ENCODE measurements at places on chromosomes 2 and 18. TPM values are rescaled to one million over a fixed set of nuclear protein-coding genes. Genes with fewer than 3 reads are reported as not detected.

LIMS3 gene
- total RNA-seq, result 0.33 TPM

MOGAT1 gene
- not detected for total RNA-seq

CABYR gene
- total RNA-seq, result 0.75 TPM

GKN2 gene
- total RNA-seq, result not detected

DNA sequence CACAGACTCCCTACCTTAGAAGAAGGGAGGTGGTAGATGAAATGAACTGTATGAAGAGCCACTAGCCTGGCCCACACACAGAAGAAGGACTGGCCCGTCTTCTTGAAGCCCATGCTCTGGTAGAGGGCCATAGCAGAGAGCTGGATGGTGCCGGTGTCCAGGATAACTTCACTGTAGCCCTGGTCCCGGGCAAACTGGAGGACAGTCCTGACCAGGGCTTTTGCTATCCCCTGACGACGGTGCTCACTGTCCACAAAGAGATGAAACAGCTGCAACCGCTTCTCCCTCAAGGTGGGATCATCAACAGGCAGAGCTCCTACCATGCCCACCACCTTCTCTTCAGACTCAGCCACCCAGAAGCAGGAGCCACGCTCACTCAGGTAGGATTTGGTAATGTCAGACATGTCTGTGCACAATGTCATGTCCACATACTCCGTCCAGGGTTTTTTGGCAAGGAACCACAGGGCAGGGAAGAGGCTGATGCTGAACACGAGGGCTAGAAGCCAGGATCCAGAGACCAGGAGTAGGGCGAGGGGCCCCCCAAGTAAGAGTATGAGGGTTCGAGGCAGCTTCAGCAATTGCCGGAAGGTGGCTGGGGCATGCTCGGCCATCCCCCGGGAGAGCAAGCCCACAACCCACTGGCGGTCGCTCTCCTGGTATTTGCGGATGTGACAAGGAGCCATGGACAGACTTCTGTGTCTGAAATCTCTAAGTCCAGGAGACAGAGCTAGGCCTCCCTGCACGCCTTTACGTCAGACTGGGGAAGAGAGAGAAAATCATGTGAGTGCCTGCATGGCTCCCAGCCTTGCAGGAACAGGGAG, 1.1 kb downstream of the NAT8 start:
- DNase-seq, result no peak

GRCh38 chr2:26969077-26969844, 1.2 kb upstream of the MAPRE3 start:
- no peak for DNase-seq

GRCh38 chr2:237873421-237873831, 14.0 kb downstream of the RAMP1 start:
- DNase-seq, result peak; percentile 14

- DNase-seq, result no peak
Measured at GRCh38 chr18:3947383-3947782, 497.4 kb downstream of the TGIF1 start.

DNA sequence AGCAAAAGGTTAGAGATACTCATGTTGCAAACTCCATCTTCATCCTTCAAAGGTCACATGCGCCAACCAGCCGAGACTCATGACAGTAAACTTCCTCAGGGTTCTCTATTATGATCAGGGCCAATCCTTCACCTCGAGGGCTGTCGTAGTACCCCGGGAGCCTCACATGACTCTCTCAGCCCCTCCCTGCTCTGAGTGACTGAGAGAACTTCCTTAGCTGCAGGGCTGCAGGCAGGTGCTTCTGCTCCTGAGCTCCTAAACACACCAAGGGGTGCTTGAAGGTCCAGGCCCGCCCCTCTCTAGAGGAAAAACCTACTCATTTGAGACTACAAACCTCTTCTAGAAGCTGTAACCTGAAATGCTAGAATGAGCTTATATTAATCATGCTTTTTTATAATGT, 48.2 kb downstream of the LONRF2 start:
- DNase-seq, result no peak

DNA sequence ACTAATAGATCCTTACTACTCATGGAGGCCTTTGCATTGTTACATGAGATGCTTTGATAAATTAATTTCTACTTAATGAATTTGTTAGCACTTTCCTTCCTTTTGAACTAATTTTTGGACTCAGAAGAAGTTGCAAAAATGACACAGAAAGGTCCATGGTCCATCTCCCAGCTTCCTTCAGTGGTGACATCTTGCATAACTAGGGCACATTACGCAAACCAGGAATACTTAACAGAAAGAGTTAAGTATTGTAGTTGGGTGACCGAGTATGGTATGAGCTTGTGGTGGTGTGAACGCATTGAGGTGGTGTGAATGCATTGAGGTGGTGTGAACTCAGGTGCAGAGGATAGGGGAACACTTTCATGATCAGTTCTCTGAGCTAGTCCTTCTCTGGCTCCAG, 151.1 kb upstream of the TWIST2 start:
- no peak for DNase-seq
